ENCODE measurements at places on chromosomes 7 and 10.

GRCh38 chr10:73886085-73886529, 11.8 kb upstream of the CAMK2G start:
- DNase-seq, result peak; percentile 49

DNA sequence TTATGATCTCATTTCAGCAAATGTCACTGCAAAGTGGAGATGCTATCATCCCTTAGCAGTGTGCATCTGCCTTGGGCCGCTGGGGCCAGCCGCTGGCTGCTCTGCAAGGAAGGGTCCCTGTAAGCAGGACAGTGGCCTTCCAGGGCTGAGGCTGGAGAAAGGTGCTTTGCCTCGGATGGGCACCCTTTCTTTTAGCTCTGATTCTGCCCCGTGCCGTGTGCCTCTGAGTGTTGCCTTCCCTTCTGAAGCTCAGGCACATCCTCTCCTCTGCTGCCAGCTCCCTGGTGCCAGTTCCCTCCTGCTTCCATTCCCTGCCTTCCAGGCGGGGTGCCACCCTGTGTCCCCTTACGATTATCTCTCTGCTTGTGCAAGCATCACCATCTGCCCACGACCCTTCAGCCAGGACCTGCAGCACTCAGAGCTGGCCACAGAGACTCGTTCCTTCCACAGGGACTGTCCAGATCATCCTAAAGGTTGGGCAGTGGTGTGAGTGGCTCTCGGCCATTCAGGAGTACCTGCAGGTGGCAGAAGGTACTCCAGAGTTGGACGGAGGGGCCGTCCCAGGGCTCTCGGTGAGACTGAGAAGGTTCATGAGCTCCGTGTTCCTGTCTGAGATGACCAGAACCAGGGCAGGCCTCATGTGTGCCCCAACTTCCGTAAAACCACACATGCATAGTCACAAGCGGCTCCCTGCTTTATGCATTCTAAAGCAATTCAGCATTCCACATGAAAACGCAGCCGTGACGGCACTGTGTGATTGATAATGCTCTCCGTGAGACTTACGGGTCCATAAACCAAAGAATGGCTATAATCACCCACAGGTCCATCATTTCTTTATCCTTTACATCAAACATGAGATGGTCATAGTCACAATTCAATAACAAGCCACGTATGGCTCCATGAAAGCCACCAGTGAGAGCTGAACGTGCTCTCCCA, 371.4 kb downstream of the DNAJB6 start:
- no peak for DNase-seq

- no peak for DNase-seq
Measured at GRCh38 chr7:102819151-102819550, 70.4 kb downstream of the FAM185A start.

DNA sequence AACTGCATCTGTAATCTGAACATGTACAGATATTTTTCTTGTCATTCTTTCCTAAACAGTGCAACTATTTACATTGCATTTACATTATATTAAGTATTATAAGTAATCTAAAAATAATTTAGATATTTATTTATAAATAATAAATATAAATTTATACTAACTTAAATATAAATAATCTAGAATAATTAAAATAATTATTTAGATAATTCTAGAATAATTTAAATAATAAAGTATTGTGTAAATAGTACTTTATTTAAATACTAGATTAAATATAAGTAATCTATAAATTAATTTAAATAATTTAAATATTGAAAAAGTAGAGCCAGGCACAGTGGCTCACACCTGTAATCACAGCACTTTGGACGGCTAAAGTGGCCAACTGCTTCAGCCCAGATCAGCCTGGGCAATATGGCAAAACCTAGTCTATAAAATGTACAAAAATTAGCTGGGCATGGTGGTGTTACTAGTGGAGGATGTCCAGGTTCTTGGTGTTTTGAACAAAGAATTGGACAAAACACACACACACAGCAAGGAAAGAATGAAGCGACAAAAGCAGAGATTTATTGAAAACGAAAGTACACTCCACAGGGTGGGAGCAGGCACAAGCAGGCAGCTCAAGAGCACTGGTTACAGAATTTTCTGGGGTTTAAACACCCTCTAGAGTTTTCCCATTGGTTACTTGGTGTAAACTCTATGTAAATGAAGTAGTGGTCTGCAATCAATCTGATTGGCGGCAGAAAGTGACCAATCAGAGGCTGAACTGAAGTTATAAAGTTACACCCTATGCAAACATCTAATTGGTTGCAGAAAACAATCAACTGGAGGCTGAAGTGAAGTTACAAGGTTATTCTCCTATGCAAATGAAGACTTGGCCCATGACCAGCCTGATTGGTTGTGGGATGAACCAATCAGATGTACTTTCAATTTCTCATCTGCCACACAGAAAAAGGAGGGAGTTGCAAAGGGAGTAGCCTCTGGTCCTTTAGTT, 100.2 kb upstream of the SP4 start:
- DNase-seq, result no peak

GRCh38 chr7:389911-390601, 100.1 kb downstream of the FOXL3 start:
- no peak for DNase-seq

GRCh38 chr7:149599636-149600206, 102.1 kb upstream of the ZNF746 start:
- no peak for DNase-seq

DNA sequence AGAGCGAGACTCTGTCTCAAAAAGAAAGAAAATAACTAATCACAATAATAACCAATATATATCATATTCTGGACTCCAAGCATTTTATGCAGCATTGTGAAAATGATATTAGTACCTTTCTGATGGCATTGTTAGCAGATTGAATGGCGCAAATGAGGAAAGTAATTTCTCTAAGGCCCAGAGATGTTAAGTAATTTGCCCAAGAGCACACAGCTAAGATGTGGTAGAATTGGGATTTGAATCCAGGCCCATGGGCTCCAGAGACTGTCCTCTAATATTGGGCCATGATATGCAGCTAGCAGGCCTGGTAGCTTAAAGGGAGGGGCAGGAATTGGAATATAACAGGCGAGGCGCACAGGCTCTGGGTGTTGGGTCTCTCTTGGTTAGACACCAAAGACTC, 44.1 kb downstream of the ZNF503 start:
- no peak for DNase-seq

GRCh38 chr10:83764666-83765065, 374.6 kb upstream of the GHITM start:
- no peak for DNase-seq

DNA sequence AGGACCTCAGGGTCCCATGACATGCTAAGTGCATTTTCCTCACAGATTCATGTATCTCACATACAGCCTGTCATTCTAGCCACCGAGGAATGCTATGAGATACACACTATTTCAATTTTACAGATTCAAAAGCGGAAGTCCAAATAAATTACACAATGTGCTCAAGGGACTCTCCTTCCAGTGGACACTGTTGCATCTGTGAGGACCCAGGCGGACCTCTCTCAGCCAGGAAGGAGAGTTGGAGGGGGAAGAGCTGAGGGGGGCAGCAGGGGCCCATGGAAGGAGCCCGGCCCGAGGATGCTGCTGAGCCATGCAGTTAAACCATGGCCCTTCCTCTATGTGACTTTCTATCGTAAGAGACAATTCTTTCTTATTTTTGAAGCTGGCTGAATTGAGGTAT, 93.6 kb downstream of the VOPP1 start:
- DNase-seq, result no peak

- DNase-seq, result peak; percentile 31
Measured at GRCh38 chr7:116236020-116236630, 25.8 kb downstream of the TES start.

GRCh38 chr10:78124167-78124566, 90.5 kb downstream of the RPS24 start:
- no peak for DNase-seq

GRCh38 chr10:77038407-77038806, 599.2 kb downstream of the KCNMA1 start:
- no peak for DNase-seq

- no peak for DNase-seq
Measured at GRCh38 chr10:110696436-110696835, 52.3 kb downstream of the RBM20 start.

DNA sequence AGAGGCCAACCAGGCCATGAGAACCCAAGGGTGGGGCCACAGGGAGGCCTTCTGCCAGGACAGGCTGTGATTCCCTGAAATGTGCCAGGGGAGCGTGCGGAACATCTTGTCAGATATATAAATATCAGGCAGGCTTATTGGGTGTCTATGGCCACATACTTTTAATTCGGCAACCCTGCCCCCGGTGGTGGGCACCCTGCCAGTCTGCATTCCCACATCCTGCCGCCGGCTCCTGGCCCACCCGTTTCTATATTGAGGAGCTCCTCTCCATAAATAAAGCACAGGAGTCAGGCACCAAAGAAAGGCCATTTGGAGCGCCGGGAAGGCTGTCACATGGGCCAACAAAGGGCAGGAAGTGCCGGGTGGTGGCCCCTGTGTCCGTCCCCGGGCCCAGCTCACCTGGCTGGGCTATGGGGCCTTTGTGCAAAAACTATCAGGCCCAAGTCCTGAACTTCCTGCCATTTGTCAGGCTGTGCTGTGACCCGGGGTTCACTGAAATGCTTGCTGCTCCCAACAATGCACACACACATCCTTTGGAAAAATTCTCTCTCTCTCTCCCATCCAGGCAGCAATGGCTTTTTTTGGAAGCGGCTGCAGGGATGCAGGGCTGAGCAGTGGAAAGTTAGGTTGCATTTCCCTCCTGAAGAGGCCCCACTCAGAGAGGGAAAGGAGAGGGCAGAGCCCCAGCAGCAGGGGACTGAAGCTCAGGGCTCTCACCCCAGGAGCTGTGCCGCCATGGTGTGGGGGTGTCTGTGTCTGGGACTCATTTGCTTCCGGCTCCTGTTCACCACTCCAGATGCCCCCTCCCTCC, 25.0 kb upstream of the PODXL start:
- DNase-seq, result no peak

DNA sequence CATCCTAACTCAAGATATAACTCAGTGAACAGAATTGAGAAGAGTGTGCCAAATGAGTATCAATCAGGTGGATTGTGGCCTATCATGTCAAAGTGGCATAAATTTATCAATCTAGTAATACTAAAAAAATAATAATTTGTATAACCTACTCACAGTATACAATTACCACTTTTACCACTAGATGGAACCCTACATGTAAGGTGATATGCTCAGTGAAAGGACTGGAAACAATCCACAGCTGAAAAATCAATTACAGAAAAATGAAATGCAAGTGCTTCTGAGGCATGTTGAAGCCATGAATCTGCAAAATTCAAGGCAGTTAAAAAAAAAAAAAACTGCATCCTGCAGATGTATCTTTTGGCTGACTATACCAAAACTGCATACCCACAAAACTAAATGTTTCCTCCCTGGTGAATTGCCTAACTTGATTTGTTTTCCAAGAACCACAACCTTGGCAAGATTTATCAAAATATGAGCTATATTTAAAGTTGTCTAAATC, 13.9 kb downstream of the ARHGAP19 start:
- DNase-seq, result no peak

- peak; percentile 60 for DNase-seq
Measured at GRCh38 chr10:102917314-102917961, 656 bp upstream of the CNNM2 start.

- no peak for DNase-seq
Measured at GRCh38 chr7:130904031-130904757, 170.2 kb upstream of the KLF14 start.

- DNase-seq, result no peak
Measured at GRCh38 chr10:15789793-15790525, 70.2 kb upstream of the ITGA8 start.

GRCh38 chr7:77465256-77465655, 49.1 kb upstream of the GSAP start:
- no peak for DNase-seq

DNA sequence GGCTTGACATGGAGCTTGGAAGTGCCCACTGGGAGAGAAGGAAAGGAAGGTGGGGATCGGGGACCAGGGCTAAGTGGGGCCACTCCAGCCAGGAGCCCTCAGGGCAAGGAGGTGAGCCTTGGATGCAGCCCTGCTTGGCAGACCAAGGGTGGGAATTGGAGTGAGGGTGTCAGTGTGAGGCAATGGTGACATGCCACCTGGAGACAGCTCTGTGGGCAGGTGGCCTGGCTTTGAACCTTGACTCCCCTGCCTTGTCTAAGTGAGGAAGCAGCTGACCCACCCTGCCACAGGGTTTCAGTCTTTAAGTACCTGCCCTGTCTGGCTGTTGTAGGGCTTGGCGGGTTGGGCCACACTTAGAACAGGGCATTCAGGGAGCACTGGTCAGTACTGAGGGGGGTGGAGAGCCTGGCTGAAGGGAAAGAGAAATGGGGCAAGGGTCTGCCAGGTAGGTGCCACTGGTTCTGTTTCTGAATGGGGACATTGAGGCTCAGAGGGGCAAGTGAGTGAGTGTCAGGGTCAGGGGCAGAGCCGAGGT, 4.8 kb downstream of the RAMP3 start:
- no peak for DNase-seq

- no peak for DNase-seq
Measured at GRCh38 chr7:12741951-12742575, 54.6 kb downstream of the ARL4A start.

DNA sequence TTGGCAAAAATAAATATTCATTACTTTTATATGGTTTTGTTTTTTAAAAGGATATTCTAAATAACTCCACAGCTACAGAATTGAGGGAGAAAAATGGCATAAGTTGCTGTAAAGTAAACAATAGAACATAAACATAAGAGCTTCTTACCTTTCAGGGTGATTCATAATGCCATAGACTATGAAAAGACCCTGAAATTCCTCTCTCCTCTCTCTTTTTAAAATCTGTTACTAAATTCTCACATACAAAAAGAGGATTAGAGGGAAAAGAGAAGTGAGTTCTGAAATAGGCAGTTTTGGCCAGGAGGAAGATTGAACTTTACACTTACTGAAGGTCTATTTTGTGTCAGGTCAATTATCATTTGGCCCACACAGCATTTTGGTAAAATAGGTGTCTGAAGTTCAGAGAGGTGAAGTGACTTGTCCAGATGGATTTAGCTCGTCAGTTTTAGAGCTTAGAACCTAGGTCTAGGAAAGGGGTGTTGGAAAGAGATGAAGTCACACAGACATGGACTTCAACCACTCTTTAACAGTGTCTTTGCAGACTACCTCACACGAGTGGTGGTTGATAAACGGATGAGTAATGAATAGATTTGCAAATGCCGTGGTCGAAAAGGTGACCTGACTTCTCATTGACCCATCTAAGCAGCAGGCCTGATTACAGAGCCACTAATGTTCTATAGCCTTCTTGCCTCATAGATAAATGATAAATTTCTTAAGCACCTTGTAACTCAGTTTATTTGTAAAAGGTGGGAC, 190.6 kb upstream of the CCDC6 start:
- no peak for DNase-seq

- no peak for DNase-seq
Measured at GRCh38 chr10:72601144-72601543, 24.7 kb downstream of the MICU1 start.

DNA sequence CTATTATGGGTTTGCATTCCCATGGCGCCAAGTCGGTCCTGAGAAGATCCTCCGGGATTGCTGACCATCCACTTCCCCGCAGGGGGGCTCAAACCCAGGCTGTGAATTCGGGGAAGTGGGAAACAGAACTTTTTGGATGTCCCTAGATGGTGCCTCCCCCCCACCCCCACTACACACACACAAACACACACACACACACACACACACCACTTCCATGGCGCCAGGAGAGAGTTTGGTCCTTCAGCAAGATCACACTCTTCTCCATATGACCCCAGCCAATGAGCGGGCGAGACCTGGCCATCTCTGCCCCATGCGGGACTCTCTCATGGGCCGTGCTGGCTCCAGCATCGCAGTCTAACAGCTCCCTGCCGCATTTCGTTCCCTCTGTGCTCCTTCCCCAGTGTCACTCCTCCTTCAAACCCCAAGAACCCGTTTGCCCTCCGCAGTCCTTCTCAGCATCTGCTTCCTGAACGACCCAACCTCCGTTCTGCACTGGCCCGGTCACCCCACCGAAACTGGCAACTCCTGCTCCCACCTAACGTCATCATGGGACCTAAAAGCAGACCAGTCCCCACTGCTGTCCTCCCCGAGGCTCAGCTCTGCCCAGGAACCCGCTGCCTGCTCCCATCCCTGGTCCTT, 32.1 kb upstream of the TNRC18 start:
- no peak for DNase-seq

Data from stimulated activated CD8-positive, alpha-beta memory T cell treated with anti-CD3 and anti-CD28 coated beads, Interleukin-2, amount 100 ng/mL, for 1 hour (primary cell).